ENCODE measurements at places on chromosomes 2 and 18.

DNA sequence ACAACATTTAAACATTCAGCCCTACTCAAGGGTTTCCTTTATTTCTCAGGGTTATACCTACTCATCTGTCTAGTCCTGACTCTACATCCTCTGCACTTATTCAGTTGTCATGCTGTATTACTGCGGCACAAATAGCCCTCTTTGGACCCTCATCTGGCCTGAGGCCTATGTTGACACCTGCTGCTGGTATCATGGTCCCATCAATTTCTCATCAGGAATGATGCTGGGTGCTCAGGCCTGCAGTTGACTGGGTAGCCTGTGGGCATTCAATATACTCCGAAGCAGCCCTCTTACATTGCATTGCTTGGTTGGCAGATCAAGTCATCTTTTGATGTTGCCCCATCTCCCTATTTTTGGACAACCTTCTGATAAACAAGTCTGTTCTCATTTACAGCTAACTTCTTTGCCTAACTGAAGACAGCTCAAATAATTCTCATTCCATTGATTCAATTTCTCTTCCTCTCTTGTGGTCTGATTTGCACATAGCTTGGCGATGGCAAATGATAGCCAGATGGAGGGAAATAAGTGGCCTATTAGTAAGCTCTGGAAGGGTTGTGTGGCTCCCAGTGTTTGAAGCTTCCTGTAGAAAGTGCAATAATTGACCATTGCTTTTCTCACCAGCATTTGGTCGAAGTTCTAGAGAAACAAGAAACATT is 19.1 kb upstream of the MC4R start:
- peak; percentile 40 for DNase-seq

DNA sequence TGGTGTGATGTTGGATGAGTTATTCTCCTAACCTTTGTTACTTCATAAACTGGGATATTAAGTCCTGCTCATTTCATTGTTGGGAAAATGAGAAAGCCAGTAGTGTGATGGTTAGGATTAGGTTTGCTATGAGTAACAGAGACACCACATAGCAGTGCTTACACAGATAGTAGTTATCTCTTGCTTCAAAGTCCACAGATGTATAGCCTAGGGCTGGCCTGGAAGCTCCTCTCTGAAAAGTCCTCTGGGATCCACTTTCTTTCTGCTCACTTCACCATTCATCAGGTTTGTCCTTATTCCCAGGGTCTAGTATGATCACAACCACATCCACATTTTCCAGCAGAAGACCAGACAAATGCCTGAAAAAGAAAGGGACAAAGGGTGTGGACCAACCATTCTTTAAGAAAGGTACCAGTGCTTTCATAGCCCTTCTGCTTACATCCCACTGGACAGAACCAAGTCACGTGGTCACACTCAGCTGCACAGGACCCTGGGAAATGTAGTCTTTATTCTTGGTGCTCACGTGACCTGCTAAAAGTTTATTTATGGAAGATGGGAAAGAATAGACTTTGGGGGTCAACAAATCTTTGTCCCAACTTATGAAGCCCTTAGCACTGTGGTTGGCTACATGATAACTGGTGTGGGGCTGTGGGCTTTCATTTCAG is 108.9 kb downstream of the INSIG2 start:
- DNase-seq: no peak

- DNase-seq: no peak
Measured at GRCh38 chr2:70890469-70891065, 45.1 kb upstream of the ATP6V1B1 start.

- DNase-seq: no peak
Measured at GRCh38 chr2:159243529-159243928, 43.0 kb downstream of the WDSUB1 start.

- DNase-seq: no peak
Measured at GRCh38 chr2:216717491-216717901, 22.1 kb upstream of the IGFBP5 start.

- DNase-seq: no peak
Measured at GRCh38 chr2:196073521-196073920, 4.9 kb upstream of the DNAH7 start.

DNA sequence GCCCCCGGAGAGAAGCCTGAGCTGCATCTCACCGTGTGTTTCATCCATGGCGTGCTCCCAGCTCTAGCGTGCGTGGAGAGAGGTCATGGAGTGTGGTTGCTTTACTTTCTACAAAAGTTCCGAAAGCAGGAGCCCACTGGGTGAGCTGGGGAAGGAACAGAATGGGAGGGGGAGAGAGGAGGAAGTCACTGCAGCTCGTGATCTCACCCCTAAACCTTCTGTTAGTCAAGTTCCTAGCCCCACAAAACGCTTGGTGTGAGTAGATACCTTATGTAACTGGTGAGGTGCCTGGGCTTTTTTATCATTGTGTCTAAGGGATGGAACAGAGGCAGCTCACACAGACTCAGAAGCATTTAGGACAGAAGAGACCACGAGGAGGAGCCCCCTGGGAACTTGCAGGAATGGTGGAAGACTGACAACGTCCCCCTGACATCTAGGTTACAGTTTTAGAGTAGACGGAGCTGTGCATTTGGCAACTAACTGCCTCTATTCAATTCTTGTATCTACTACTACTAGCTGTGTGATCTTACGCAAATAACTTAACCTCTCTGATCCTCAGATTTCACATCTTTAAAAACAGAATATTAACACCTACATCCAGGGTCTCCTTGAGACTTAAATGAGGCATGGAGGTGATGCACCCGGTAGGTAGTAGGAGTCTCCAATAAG is 123.3 kb downstream of the ARL4C start:
- no peak for DNase-seq

DNA sequence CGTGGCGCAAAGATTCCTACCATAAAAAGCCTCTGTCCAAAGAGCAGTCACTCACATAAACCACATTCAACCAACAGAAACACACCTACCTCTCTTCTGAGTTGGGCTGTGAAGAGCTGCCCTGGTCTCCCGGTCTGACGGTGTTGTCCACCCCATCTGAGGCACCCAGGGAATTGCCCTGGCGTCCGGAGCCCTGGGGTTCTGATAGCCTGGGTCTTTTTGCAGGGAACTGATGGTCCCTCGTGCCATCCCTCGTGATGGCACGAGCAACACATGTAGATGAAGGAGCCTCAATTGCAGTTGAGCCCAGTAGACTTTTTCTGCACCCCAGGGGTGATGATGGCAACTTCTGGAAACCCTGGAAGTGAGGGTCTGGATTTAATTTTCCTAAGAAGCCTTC is 13.8 kb downstream of the HJURP start:
- no peak for DNase-seq

Measured in NCI-H446 treated with DMSO at 0.1 percent for 48 hours (cell line).